NK-92 treated with Interleukin-12 subunit alpha and Interleukin-12 subunit beta, amount 100 ng/mL, for 24 hours (cell line): ENCODE measurements at places on chromosomes 3 and 15.

DNA sequence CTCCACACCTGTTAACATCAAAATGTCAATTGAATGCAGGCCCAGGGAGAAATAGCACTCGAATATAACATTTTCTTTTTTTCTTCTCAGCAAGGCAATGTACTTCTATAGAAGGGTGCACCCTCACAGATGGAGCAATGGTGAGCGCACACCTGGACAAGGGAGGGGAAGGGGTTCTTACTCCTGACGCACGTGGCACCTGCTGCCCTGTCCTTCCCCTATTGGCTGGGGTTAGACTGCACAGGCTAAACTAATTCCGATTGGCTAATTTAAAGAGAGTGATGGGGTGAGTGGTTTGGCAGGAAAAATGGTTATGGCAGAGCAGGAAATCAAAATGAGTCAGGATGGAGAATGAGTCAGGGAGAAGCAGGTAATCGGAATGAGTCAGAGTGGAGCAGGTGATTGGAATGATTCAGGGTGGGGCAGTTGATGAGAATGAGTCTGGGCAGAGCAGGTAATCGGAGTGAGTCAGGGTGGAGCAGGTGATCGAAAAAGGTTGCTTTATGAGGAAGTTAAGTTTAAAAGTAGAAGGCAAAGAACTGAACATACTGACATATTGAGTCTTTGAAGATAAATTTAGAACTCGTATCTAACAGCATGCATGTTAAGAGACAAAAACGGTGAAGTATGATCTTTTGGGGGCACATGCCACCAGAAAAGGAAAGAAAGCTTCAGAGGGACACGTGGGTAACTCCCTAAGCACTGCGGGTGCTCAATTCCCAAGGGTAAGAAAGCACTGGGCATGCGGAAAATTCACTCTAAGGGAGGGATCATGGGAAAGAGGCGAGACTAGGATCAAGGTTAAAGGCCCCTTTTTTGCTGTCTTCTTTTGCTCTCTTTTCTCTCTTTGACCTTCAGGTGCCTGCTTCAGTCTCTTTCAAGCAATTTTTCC lies 72.9 kb upstream of the GALNT15 start:
- no peak for DNase-seq

DNA sequence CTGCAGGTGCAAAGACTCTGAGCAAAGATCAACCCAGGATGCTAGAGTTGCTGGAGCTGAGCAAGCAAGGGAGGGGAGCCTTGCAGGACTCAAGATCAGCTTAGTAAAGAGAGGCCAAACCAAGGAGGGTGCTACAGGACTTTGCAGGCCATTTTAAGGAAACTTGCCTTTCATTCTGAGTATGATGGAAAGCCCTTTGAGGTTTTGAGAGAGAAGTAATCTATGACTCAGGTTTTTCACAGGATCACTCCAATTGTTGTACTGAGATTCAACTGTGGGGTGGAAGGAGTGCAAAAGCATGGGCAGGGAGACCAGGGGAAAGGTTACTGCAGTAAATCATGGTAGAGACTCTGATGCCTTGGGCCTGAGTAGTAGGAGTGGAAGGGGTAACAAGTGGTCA lies 260.4 kb upstream of the GPR149 start:
- no peak for DNase-seq

DNA sequence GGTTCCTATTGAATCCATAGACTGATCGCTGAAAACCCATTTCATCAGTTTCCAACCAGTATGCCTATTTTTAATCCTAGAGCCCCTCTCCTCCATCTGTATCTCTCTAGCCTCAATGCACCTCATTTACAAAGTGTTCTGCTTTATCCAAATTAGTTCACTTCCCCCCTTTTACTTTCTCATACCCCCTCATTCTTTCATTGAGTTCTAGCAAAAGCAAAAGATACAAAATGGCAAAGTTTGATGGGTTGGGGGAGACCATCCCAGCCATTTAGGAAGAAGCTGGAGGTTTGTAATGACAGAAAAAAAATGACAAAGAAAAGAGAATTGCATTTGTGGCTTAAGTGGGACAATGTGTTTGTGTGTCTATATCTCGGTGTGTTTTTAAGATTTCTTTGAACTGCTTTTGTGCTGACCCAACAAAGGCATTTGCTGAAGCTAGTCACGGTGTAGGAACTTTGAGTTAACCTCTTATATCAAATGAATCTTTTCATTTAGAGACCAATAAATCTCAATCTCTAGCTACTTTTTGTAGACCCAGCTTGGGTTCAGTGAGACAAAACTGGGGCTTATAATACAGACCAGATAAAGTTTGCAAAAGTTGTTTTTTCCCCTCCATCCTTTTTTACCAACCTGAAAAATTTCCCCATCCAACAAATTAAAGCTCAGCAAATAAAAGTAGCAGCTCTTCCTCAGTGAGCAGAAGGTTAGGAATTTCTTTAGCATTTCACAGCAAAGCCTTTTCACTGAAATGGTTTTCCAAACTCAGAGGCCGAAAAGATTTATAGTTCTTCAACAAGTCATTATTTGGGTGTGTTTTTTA lies 18.7 kb downstream of the NR2F2 start:
- no peak for DNase-seq

DNA sequence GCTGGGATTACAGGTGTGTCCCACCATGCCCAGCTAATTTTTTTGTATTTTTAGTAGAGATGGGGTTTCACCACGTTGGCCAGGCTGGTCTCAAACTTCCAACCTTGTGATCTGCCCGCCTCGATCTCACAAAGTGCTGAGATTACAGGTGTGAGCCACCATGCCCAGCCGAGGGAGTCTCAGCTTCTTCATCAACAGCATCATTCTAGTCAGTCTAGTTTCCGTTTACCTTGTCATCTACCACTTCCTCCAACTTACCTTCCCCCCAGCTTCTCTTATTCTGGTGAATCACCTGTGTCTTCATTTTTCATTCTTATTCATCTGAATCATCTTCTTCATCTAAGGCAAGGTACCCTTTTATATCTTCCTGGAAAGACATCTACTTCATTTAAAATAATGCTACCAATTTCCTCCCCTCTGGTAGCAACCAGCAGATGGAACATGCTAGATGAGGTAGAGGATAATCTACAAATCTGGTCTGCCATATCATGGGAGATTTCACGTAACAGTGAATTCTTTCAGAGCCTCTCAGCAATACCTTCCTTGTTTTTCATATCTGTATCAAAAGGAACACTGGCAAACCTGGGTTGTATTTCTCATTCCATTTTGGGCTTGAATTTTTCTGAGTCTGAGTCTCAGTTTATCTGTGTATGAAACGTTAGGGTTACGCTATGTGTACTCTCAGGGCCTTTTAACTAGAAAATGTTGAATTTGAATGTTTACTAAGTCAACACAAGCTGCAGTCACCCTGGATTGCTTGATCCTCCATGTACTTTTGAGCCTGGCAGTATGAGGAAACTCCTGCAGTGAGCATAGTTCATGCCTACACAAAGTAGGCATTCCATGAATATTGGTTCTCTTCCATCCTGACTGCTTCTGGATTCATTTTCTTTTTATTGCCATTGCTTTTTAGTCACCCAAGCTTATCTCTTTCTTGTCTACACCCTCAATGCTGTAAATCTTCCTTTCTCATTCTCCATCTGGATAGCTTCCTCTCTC lies 16.8 kb downstream of the LPP start:
- DNase-seq = no peak
